Caudate nucleus (tissue), 63 donors: ENCODE measurements at places on chromosomes 6 and 20.

- no peak for DNase-seq
Measured at GRCh38 chr6:159941286-159942113, 27.4 kb upstream of the IGF2R start.

DNA sequence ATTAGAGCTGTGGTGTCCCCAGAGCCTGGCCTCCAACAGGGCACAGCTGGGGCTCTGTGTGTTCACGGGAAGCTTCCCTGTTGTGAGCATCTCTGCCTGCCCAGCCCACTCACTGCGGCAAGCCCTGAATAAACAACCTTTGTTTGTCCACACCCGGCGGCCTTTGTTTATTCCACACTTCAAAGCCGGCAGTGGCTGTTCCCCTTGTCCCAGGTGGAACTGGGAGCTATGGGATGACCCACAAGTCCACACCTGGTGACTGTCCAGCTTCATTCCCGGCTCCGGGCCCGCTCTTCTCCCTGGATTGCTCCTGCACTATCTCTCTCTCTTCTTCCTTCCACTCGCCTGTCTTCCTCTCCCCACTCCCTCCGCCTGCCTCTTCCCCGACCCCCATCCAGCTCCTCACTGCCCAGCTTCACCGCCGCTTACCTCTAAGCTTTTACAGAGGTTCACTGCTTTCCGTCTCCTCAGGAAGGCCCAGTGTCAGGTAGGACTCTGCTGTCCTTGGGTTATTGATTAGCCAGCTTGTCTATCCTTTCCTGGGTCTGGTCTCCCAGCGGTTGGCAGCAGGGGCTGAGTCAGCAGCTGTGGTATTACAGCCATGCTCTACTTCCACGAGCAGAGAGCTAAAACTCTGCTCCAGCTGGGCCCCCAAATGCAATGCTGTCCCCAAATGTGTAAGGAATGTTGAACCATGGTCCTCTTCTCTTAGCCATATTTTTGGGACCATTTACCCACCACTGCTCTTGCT lies 17.8 kb downstream of the DACT2 start:
- no peak for DNase-seq

DNA sequence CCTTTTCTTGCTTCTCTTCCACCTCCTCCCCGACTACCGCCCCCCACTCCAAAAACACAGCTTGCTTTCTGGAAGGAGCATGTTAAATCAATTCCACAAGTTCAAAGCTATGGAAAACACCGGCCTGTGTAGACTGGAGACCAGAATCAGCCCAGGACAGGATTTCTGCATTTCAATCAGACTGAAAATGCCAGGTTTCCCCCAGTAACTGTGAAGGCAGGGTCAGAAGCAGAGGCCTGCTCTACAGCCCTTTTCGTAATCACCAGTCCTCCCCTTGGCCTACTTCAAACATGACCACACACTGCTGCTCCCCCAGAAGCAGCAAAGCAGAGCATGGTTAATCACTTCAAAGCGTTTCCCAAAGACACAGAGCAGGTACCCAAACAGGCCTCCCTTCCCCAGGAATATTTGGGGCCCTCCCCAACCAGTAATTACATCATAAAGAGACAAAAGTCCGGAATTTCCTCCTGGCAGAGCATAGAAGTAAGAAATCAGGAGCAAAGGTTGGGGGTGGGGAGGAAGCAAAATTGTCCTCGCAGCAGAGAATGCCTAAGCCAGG lies 38.4 kb downstream of the ZMYND8 start:
- DNase-seq, result no peak

DNA sequence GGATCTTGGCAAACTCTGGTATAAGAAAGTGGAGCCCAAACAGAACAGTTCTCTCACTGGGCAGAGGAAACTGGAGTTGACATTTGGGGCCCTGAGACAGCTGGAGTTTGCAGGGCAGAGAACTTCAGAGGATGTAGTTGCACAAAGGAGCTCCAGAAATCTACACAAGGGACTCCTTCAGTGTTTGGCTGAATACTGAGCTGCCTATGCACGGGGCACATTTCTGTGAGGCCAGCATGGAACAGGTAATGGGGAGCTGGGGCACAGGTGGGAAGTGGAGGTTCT lies 169.3 kb downstream of the ANKRD60 start:
- no peak for DNase-seq
